Esophagus mucosa (tissue), 1 donor: ENCODE measurements at places on chromosomes 7 and 10. TPM values are rescaled to one million over a fixed set of nuclear protein-coding genes. Genes with fewer than 3 reads are reported as not detected.

DNA sequence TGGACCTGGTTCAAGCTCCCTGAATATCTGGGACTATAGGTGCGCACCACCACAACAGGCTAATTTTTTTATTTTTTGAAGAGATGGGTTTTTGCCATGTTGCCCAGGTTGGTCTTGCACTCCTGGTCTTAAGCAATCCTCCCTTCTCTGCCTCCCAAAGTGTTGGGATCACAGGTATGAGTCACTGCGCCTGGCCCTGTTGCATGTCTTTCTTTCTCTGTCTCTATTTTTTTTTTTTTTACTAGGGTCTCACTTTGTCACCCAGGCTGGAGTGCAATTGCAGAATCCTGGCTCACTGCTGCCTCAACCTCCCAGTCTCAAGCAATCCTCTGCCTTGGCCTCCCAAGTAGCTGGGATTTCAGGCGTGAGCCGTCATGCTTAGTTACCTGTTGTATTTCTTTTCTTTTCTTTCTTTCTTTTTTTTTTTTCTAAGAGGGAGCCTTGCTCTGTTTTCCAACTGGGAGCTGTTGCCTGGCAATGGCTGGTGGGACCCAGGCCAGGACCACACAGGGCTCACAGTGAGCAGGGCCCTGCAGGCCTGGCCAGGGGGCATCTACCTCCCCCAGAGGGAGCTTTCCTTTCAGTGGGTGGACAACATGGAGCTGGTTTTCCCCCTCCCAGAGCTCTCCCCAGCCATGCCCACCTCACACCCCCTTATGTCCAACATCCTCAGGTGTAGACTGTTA, 6.0 kb downstream of the MYL7 start:
- no peak for ATAC-seq

DNA sequence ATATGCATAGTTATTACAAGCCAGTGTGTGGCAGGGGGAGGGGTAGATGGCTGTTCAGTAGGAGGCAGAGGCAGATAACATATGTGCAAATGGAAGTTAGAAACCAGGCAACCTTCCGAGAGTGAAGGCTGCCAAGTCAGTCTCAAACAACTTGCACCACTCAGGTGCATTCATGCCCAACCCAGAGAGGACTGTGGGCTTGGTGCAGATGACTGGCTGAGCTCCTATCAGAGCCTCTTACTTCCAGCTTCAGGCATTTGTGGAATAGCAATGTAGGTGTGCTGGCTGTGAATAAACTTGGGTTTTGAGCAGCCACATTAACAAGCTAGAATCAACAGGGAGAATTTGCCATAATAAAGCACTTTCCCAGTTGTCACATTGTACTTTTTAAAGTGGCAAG, 789.8 kb downstream of the PHTF2 start:
- ATAC-seq, result no peak

- no peak for ATAC-seq
These were observed 226.2 kb upstream of the TEX47 start for GRCh38 chr7:89021741-89022140.

- no peak for ATAC-seq
These were observed 2.8 kb upstream of the ABRAXAS2 start for GRCh38 chr10:124798781-124799180.

- no peak for ATAC-seq
These were observed 61.7 kb upstream of the PLXNA4 start for GRCh38 chr7:132638000-132638399.

DNA sequence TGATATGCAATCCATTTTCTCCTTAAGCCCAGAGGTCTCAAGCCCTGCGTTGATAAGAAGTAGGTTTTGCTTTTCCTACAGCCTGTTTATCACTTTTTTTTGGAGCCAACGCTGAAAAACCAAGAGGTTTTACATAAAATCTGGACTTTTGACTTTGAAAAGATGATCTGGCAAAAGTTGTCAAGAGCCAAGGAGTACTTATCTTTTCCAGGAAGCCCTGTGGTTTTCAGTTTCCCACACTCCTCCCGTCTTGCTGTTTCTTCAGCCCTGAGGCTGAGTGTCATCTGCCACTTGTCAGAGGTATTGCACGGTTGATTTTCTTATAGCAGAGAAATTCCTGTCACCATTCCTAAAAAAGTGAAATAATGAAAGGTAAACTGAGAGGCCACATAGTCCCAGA, 108.7 kb downstream of the TYW1 start:
- no peak for ATAC-seq

GRCh38 chr10:45147000-45147399, 146.3 kb downstream of the ZNF22 start:
- no peak for ATAC-seq

DNA sequence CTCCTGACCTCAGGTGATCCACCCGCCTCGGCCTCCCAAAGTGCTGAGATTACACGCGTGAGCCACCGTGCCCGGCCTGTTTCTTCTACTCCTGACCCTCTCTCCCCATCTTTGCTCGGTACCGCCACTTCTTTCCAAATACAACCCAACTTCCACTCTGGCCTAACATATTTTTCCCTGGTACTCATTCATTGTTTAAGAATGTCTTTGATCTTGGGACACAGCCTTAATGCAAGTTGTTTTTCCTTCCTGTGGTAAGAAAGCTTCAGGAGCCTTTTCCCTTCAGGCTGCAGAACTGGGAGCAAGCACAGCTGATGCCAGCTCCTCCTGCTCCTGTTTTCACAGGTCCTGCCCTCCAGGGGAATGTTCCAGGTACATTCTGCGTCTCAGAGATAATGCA, 13.7 kb downstream of the CALML3 start:
- ATAC-seq, result peak; percentile 22

ARMC10 gene
- total RNA-seq, result 32.4 TPM

DNA sequence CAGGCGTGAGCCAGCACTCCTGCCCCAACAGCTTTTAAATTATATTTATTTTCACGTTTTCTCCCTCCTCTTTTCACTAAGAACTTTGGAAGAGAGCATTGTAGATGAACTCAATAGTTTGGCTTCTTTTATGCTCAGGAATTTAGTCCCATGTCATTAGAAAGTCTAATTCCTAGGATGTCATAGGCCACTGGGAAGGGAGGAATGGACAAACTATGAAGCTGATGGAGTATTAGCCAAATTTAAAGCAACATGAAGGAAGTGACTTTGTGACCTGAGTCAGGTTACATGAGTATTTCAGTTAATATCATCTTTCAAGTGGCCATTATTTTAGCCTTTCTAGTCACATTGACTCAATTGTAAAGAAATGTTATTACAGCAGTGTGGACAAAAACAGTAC, 18.0 kb upstream of the OPN4 start:
- ATAC-seq, result no peak

ZNF503 gene
- total RNA-seq, result 18.8 TPM

DNA sequence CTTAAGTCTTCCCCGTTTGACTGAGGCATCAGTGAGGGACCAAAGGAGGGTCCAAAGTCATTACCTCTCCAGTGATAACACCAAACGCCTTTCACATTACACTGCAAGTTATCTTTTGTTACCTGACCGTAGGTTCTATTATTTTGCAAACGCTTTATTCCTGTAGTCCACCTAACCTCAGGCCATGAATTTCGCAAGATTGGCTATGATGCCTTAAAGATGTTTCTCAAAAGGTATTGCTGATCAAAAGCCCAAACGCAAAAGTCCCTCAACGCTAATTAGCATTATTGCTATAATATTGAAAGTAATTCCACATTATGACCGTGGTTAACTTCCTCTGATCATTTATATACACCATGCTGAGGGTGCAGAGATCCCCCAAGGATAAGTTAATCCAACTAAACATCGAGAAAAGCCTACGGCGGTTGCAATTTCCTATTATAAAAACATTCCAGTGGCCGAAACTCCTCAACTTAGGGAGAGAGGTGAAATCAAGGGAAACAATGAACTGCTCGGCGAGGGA, 649 bp downstream of the DNA2 start:
- ATAC-seq, result no peak

- ATAC-seq, result no peak
These were observed 173.4 kb downstream of the ST7 start for GRCh38 chr7:117126676-117127075.

DNA sequence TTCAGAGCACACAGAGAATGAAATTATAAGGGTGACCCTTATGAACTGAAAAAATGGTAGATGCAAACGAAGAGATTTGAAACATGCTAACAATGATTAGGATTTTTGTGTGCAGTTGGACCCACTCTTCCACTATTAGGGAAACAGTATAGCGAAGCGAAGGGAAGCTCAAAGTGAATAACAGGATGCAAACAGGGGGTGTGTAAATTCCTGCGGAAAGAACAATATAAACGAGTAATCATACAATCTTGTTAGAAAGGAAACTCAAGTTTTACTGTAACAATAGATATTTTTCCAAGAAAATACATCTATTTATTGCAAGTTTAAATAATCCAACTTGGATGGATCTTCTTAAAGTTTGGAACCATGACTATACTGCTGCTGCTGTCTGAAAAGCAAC, 14.7 kb downstream of the AHR start:
- ATAC-seq, result no peak

GRCh38 chr7:128030263-128030653, 979 bp downstream of the LRRC4 start:
- no peak for ATAC-seq

DNA sequence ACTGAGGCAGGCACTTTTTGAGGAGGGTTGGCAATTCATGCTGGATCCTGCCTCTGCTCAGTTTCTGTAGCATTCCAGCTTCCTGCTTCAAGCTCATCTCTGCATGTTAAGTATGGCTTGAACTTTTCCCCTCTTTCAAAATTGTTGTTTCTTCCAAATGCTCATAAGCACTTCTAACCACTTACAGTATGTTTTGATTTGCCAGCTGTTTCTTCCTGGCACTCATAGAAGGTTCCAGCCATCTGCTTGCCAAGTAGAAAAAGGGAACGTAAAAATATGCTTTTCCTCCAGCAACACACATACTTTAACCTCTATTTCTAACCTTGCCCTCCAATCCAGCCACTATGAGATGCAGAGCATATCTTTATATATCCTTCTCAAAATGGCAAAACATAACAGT, 692.6 kb upstream of the COBL start:
- ATAC-seq, result no peak
